ENCODE measurements at places on chromosomes 1 and 21. TPM values are rescaled to one million over a fixed set of nuclear protein-coding genes. Genes with fewer than 3 reads are reported as not detected.

Gene OR2L8
- not detected for total RNA-seq

Gene S100A3
- 2.5 TPM for total RNA-seq

Gene FOXD3
- total RNA-seq: not detected

Gene CNKSR1
- total RNA-seq: 1.8 TPM

Gene HTR6
- total RNA-seq: not detected

Gene IL12RB2
- total RNA-seq: not detected

Gene FCGR3A
- total RNA-seq: not detected

Gene LRRC38
- total RNA-seq: not detected

Gene FAM76A
- 8.5 TPM for total RNA-seq

Gene HMCN1
- total RNA-seq: 18.7 TPM

Gene USH2A
- not detected for total RNA-seq

Gene C4BPB
- not detected for total RNA-seq

Gene CELA3A
- not detected for total RNA-seq
